ENCODE measurements at places on chromosomes 1 and 21.

- DNase-seq = no peak
Observed at GRCh38 chr1:24409535-24409934, 4.0 kb downstream of the STPG1 start.

DNA sequence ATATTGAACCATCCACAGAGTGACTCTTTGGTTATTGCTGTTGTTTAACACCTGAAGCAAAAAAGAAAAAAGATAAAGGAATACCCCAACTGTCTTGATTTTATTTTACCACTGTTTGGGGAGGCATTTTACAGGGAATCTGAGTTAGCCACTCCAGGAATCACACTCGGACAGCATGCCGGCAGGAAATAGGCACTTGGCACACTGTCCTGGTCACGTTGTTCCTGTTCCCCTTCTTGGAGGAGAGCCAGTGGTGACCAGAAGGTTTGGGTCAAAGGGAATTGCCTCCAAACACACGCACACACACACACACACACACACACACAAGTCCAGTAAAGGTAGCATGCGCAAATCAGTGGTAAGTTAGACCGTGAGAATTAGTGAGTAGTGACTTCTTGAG is 13.8 kb downstream of the RGS4 start:
- DNase-seq = no peak

- DNase-seq = no peak
Observed at GRCh38 chr1:159921700-159922504, 3.4 kb downstream of the TAGLN2 start.

GRCh38 chr1:37846647-37847339 is 12.6 kb downstream of the MTF1 start:
- DNase-seq = no peak

DNA sequence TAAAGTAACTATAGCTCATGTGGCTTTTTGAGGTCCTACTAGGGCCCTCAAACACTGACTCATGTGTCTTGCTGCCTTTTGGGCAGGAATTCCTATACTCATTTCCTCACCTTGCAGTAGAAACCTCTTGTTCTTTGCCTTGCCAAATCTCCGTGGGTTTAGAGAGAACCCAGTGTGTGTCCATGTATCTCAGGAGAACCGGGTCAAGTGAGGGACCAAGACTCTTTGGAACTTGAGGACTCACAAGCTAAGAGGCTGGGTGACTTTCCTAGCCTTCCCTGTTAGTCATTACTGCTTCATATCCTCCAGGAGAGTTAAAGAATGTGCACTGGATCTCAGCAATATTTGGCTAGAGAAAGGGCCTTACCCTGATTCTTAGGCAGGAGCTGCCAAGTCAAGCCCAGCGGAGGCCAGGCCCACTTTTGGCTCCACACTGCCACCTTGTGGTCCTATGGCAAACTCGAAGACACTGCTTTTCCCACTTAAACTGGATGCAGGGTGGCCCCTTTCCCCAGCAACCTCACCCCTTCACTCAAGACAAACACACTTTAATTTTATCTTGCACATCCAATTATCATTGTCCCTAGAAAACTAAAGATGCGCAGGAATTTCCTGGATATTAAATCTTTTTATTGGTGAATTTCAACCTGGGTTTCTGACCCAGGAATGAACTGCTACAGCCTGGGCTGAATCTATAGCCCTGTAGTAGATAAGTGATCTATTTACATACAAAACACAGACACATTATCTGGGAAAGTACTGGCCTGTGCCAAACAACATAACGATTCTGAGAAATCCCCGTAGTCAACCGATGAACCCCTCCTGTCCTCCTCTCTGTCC is 10.6 kb downstream of the AVPR1B start:
- peak; percentile 83 for DNase-seq

- DNase-seq = no peak
Observed at GRCh38 chr1:148353461-148354283, 129.4 kb downstream of the PPIAL4G start.

GRCh38 chr1:226976276-226976977 is 36.3 kb downstream of the COQ8A start:
- DNase-seq = no peak

- no peak for DNase-seq
Observed at GRCh38 chr21:36260802-36261201, 59.2 kb upstream of the MORC3 start.

GRCh38 chr1:67803380-67804279 is 29.6 kb downstream of the GNG12 start:
- DNase-seq = no peak

DNA sequence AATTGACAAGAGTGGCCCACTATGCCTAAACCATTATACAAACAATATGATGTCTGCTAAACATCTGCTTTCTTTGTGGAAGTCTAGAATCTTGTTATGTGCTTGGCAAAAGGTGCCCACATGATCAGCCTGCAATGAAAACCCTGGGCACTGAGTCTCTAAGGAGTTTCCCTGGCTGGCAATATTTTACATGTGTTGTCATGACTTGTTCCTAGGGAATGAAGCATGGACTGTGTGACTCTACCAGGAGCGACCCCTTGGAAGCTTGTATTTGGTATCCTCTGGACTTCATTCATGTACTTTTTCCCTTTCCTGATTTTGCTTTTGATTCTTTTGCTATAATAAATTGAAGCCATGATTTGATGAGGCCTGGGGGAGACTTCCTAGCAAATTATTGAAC is 324.9 kb downstream of the HHIPL2 start:
- DNase-seq = no peak

- DNase-seq = no peak
Observed at GRCh38 chr1:17569200-17570139, 30.0 kb downstream of the ARHGEF10L start.

- DNase-seq = no peak
Observed at GRCh38 chr1:56151402-56151801, 428.0 kb downstream of the PLPP3 start.

DNA sequence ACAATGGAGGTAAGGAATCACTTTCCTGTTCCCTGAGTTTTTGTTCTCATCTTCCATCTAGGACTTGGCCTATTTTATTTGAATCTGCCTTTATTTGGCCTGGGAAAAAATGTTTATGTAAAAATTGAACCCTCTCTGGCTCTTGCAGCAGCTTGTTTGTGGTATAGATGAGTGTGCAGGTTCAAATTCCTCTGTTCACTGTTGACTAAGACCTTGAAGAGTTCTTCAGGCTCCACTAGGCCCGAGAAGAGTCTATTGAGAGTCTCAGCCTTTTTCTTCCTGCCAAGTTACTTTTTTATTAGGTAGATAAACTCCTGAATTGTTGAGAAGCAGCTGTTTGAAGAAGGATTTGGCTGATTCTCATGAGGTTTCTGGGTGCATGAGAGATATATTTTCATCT is 248.8 kb upstream of the ADGRL2 start:
- no peak for DNase-seq

- no peak for DNase-seq
Observed at GRCh38 chr1:154325583-154326545, 539 bp downstream of the ATP8B2 start.

- peak; percentile 87 for DNase-seq
Observed at GRCh38 chr21:41338455-41338854, 21.9 kb downstream of the FAM3B start.

GRCh38 chr1:215479567-215479966 is 87.5 kb upstream of the KCTD3 start:
- DNase-seq = no peak

DNA sequence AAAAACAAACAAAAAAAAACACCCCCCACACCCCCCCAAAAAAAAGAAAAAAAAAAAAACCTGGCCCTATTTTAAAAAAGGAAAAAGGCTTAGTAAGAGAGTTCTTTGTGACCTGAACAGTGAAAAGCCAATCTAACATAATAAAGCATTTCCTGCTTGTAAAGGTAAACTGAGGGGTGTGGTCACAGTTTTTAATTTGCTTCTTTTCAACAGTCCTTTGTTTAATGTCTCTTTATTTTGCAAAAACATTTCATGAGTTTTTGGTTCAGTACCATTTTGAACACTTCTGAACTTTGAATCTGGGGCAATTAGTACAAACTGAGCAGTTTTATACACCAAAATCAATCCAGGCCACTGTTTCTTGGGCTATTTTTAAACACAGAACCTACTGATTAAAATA is 37.6 kb downstream of the TOR3A start:
- DNase-seq = no peak

DNA sequence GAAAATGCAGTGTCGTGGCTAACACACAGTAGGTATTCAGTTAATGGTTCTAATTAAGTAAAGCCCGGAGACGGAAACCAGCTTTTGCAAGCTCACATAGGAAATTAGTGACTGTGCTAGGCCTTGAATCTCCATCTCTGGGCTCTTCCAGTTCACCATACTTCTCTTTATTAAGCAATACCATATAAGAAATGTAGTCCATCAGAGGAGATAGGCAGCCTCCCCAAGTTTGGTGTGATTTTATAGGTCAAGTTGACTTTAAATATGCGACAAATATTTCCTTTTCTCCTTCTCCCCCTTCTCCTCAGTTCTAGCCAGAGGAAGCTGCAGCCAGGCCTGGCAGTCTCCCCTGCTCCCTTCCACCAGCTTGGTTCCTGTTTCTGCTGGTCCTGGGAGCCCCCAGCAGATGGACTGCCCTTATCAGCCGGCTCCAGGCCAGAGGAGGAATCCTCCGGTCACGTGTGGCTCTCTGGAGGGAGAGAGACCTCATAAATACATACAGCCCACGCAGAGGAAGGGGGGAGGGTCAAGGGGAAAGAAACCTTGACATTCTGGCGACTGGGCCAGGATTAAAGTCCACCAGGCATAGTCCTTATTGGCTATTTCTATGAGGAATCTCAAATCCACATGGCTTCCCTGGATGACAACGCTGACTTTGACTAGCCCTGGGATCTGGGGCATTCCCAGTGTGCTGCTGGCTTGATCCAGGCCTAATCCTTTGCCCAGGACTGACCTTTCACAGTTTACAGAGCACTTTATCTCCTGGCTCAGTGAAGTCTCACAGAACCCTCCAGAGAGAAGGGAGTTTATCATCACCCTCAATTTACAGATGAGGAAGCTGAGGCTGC is 115.1 kb upstream of the JUN start:
- no peak for DNase-seq

DNA sequence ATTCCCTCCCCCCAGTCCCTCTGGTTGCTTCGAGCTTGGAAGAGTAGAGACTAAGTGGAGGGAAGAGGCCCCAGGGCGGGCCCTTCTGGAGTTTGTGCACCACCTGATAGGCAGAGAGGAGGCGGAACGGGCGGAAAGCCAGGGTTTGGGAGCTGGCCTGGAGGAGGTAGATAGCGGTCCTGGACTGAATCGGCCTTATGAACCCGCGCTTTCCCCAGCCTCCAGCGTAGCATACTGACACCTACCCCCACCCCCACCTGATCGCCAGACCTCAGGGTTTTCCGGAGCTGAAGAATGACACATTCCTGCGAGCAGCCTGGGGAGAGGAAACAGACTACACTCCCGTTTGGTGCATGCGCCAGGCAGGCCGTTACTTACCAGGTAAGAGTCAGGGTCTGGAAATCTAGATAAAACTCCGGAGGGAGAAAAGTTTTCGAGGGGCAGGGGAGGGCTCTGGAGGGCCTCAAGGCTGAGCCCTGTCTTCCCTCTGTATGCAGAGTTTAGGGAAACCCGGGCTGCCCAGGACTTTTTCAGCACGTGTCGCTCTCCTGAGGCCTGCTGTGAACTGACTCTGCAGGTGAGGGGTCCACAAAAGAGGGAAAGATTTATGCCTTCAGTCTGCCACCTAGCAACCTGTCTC is 705 bp downstream of the UROD start:
- DNase-seq = no peak

- no peak for DNase-seq
Observed at GRCh38 chr1:154442006-154442740, 37.0 kb downstream of the IL6R start.

DNA sequence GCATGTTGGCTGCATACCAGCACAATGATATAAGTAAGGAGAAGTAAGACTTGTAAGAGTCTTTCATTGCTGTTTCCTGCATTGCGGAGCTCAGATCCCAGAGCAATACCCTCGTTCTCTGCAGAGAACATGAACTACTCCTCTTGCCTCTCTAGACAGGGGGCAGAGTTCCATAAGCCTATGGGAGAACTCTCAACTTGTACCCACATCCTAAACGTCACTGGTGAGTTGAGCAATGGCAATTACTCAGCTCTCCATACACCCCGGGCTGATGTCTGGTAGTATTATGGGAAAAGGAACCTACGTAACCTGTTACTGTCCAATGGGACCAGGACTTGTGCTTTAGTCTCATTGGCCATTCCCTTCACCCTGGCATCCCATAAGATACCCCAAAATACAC is 27.3 kb upstream of the ZNF496 start:
- DNase-seq = no peak

- no peak for DNase-seq
Observed at GRCh38 chr1:68278221-68278620, 45.9 kb upstream of the WLS start.

DNA sequence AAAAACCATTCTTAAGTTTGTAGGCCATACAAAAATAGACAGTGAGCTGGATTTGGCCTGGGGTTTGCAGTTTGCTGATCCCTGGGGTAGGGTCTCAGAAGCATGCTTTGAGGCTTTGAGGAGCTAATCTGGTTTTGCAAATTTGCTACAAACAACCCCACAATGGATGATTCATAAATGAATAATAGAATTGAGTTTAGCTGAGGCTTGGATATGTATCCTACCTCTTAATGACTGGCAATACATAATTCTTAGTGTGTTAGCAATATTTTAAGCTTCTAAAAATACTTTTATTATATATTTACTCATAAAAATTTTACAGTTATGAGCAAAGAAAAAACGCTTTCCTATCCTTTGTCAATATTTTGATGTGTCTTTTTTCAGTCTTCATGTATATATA is 50.6 kb downstream of the ROR1 start:
- DNase-seq = no peak

GRCh38 chr1:163668472-163668871 is 346.7 kb downstream of the NUF2 start:
- no peak for DNase-seq

GRCh38 chr21:46598581-46599572 is 6.0 kb downstream of the S100B start:
- no peak for DNase-seq

- no peak for DNase-seq
Observed at GRCh38 chr21:28311411-28312190, 681.1 kb downstream of the LTN1 start.

DNA sequence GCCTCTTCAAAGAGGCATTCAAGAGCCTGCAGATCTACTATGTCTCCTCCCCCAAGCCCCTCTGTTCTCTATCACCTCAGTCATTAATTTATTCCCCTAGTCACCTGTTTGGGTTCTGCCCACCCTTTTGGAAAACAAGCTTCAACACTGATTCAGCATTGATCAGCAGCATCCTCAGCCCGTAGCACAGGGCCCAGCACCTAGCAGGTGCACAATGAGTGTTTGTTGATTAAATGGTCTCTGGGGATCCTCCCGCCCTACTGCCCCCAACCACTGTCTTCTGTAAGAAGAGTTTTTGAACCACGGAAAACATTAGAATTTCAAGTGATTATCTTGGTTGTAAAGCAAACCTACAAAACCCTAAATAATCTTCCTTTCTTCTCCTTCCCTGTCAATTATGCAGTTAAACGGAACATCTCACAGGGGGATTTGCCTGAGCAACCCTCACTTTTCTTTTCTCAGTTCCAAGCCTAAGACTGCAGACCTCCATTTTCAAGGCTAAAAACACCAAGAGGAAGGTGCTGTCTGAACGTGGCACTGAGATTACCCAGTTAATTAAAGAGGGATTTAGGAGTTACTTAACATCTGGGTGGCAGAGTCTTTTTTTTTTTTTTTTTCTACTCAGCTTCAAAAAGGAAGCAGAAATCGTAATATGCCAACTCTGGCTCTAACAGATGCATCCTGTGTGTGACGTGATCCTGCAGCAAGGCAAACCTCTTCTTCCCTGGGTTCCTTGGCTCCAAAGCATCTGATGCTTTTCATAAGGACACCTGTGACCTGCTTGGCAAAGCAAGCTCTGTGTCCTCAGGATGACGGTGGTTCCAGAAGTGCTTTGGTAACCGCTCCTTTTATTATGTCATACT is 163.0 kb downstream of the KAZN start:
- no peak for DNase-seq
